Femur (tissue), 1 donor: ENCODE measurements at places on chromosomes 5 and 9.

- DNase-seq: no peak
Observed at GRCh38 chr9:134616341-134616740, 25.3 kb upstream of the COL5A1 start.

GRCh38 chr9:76877961-76878360, 28.0 kb downstream of the PRUNE2 start:
- no peak for DNase-seq

DNA sequence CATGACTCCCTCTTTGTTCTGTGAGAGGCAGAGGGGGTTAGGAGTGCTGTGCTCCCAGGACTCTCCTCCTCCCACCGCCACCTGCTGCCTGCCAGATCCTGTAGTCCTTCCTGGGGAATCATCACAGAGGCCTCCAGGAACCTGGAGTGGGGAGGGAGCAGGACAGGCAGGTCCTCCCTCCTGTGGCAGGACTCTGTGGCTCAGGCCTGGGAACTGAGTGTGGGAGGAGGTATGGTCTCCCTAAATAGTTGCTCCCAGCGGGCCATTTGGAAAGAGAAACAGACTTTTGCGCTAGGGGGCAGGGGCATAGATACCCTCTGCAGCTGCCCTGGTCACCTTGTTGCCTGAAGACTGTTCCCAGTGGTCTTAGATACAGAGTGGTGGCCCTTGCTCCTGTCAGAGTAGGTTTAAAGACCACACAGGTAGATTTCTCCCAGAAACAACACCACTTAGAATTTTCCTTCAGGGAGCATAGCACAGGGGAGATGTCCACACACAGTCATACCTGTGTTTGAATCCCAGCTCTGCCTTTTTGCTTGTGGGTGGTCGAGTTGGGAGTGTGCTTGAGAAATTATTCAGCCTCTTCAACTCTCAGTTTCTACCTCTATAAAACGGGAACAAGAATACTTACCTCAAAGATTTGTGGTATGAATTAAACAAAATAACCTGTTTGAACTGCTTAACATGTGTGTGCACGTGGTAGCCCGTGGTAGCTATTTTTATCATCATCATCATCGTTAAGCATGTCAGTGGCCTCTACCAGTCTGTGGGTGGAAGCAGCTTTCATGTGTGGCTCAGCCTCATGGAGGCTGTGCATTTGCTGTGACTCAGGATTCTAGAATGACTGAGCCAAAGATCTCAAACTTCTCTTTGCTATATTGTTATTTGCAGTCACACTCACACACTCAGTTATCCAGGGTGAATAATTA, 55.8 kb downstream of the SLC22A5 start:
- DNase-seq: no peak

DNA sequence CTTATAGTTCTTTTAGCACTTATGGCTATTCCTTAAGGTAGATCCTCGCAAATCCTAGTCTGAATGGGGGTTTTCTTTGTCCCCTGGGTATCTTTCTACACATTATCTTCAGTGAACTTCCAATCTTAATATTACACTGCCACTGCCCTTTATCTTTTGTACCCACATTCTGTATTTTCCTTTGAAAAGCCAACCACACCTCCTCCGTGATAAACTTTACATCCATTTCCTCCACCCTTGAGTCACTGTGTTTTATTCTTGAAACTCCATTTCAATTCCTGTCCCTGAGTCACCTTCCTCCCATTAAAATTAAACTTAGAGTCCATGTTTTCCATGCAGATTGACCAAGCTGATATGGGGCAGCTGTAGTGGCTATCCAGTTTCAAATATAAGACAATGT, 43.2 kb upstream of the RICTOR start:
- no peak for DNase-seq

DNA sequence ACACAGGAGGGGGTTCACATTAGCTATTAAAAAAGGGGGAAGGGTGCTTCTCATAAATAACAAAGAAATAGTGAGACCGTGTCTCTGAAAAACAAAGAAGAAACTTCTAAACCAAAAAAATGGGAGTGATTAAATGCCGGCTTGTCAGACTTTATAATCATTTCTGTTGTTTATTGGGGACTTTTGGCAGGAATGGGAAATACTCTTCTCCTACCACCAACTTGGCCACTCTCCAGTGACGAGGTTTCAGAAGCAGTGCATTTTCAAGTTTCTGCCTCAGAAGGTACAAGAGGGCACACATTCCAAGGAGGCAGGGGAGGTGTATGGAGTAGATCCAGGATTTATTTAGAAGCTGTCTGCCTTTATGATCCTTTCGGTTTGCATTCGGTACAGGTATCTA, 46.2 kb downstream of the LIX1 start:
- no peak for DNase-seq

DNA sequence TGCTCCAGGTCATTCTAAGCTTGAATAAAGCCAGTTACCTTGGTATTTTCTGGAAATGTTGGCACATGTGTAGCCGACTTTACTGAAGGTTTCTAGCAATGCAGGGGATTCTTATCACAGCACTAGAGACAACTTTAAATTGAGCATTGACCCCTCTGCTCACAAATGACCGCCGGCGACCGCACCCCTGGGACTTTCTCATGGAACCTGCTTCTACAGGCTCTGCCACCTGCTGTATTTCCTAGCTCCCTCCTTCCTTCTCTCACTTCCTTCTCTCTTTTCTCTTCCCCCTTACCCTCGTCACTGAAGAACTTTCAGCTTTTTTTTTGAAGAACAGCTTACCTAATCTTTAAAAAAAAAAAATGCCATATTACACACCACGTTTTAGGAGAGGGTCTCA, 30.9 kb upstream of the DAB2 start:
- DNase-seq: no peak

DNA sequence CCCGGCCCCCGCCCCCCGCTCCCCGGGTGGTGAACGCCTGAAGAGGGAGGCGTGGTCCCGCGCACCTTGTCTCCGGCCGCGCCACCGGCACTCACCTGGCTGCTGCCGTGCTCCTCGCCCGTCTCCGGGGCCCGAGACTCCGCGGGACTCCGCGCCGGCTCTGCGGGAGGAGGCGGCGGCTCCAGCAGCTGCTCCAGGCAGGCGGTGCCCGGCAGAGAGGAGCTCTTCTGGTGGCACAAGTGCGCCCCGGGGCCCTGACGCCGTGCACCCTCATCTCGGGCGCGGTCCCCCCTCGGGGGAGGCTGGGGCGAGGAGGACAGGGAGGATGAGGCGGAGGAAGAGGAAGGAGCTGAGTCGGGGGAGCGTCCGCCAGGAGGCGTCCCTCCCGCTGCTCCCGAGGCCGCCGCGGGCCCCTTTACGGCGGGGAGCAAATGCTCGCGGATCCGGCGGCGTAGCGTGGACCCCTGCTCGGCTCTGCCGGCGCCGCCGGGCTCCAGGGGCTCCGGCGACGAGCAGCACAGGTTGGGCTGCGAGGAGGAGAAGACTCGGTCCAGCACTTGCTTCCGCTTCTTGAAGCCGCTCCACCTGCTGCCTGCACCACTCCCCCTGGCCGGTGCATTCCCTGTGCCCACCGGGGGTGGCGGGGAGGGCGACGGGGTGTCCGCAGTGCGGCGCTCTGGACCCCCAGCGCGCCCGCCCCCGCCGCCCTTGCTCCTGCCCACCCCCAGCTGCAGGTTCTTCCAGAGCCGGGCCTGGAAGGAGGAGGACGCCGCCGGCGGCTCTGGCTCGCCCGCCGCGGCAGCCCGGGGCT, 928 bp downstream of the MCTP1 start:
- DNase-seq: peak; percentile 45

DNA sequence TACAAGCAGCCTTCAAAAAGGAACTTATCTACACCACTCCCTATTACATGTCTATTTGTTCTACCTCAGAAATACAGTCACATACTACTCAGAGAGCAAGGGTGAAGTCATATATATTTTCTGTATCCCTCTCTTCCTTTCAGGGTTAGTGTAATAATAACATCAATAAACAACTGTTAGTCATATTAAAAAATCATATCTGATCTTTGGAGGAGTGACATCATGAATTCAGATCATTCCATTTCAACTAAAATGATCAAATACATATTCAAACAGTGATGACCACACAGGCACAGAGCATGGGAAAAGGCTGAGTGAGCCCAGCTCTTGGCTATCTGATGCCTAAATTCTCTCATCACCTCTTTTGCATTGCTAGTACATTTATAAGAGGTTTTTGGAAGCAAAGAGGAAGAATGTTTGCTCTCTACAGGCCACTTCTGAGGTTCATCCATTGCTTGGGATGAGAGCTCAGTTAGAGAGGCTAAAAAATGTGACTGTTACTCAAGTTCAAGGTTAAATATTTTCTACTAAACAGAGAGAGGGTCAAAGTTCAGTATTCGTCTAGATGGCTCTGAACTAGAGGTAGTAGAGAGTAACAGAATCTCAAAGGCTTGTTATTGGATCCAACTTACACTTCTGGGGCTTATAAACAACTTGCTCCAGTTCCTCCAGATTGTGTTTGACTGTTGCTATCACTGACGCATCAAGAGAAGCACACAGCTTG, 39.0 kb downstream of the RIGI start:
- no peak for DNase-seq

DNA sequence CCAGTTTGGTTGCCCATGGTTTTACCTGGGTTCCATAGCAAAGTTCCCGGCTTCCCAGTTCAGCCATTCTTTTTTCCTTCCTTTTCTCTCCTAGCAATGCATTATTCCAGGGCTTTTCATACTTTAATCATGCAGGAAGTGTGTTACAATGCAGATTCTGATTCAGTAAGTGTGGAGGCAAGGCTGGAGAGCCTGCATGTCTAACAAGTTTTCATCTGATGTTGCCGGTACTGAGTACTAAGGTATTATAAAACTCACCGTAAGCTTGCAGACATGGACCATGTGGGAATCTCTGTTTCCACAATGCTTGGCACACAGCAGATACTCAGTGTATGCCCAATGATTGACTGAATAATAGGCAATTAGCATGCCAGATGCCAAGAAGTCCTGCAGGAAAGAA, 102.9 kb upstream of the SHB start:
- no peak for DNase-seq

- peak; percentile 82 for DNase-seq
Observed at GRCh38 chr9:114372921-114373448, 14.8 kb downstream of the AKNA start.

DNA sequence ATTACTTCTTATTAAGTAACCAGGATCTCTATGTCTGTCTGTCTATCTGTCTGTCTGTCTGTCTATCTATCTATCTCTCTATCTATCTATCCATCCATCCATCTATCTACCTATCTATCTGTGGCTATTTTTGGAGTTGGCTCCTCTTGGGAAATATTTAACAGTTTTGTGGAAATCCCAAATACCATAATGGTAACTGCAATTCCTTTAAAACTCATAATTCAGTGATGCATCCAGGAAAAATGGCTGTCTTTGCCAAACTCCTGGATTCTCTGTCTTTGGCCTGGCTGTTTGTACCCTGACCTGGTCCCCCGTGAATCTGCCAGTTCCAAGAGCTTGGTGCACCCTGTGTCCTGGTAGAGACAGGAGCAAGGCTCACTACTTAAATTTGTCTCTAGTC, 197.0 kb downstream of the PCSK1 start:
- no peak for DNase-seq

DNA sequence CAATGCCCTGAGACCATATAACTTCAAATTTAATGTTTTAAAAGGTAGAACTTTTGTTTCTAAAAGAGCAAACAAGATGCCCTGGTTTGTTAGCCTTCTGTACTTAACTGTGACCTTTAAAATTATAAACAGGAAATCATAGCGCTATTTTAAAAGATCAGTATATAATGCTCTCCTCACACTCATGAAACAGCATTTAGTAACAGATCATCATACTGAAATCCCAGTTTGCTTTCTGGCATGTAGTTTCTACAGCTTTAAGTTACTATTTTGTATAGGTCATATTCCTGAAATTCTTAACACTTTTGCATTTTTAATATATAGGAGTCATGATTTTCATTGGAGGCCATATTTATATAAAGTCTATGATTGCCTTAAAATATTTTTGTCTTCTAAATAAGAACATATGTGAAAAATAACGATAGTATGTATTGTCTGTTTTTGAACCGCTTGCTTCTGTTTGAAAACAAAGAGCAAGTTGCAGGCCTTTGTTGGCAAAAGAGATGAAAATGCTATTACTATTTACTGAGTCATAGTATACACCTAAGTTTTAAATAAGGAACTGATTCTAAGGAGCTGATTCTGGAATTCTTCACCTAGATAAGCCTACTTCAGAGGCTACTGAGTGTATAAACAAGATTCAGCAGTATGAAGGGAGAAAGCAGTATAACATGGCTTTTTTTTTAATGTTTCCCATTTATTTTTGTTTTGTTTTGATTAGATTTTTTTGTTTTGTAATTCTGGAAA, 20.5 kb downstream of the SRFBP1 start:
- no peak for DNase-seq

DNA sequence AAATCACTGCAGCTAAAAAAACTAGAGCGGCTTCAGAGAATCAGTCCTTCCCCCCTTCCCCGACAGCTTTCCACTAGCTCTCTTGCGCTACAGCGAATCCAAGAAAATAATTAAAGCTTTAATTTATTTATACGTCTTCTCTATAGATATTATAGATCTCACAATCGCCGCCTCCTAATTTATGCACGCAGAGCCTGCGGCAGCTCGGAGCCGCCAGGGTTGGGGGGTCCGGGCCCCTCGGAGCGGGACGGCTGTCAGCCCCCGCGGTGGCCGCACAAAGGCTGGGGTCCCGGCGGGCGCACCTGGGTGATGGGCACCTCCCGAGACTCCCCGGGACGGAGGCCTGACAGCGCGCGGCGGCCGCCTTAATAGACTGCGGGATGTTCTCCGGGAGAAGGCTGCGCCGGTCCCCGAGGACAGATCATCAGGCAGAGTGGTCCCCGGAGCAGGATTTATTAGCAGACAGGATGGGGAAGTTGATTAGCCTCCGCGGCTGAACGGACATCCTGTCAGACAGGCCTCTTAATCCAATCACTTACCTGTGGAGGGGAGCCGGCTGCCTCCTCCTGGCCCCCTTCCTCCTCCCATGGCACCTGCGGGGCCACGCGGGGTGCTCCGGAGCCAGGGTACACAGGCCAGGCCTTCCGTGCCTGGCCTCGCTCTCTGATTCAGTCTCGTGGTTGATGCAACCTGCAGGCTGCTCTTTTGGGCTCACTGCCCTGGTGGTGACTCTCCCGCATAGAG, 166.8 kb downstream of the MELK start:
- DNase-seq: no peak

- DNase-seq: no peak
Observed at GRCh38 chr5:126954981-126955380, 75.4 kb downstream of the MARCHF3 start.

DNA sequence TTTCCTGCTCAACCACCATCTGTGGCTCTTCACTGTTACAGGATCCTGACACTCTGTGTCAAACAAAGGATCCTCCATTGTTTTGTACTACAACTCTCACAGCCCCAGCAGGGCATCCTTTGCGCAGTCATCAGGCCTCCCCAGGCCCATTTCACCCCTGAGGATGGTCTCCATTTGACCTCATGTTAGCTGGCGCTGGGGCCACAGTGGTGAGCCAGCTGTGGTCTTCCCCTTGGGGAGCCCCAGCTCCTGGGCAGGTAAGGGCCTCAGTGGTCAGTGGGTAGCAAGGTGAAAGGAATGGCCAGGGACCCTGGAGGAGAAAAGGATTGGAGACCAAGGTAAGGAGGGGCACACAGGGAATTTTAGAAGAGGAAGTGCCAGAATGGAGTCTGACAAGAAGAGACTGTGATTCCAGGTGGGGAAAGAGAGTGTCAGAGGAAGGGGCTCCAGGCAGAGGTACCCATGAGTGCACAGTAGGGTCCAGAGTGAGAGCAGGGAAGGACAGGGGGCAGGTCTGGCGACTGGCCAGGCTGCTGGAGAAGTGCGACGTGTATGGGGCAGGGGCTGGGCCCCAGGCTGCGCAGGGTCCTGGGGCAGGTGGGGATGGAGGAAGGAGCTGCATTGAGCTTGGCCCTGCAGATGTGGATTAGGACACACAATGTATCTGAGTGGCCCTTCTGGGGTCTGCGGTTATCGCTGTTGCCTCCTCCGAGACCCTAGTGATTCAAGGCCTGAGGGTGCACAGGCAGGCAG, 109.9 kb downstream of the PHF2 start:
- DNase-seq: no peak
